Mesothelial cell of epicardium (in vitro differentiated cells): ENCODE measurements at places on chromosomes 1 and 21. TPM values are rescaled to one million over a fixed set of nuclear protein-coding genes. Genes with fewer than 3 reads are reported as not detected.

Gene OR2T29
- not detected in 3 replicates for total RNA-seq

GRCh38 chr1:156281281-156281680 lies 1.3 kb downstream of the SMG5 start:
- no peaks in the 10 kb centered on the region for H3K27me3 ChIP-seq
- peak overlapping the region; percentile 68 for H3K27ac ChIP-seq
- DNase-seq, result no peak
- peaks cover 33% of the 10 kb centered on the region for H3K4me1 ChIP-seq
- peaks cover 15% of the 10 kb centered on the region for H3K36me3 ChIP-seq

Gene NEXN
- total RNA-seq, result 6.9 to 8.2 TPM (median 7.0 TPM) in 3 replicates

Gene FMO1
- 0.23 TPM in 1 of 3 replicates, not detected in the others for total RNA-seq

Gene FAM72B
- 2.2 to 4.1 TPM (median 2.4 TPM) in 3 replicates for total RNA-seq

Gene TMEM269
- 0.54 to 0.98 TPM (median 0.91 TPM) in 3 replicates for total RNA-seq

Gene NBPF14
- total RNA-seq, result 31.4 to 38.3 TPM (median 36.2 TPM) in 3 replicates

Gene C4BPA
- total RNA-seq, result 0.09 to 0.20 TPM (median 0.16 TPM) in 3 replicates

Gene FMN2
- total RNA-seq, result 0.23 to 0.54 TPM (median 0.33 TPM) in 3 replicates

DNA sequence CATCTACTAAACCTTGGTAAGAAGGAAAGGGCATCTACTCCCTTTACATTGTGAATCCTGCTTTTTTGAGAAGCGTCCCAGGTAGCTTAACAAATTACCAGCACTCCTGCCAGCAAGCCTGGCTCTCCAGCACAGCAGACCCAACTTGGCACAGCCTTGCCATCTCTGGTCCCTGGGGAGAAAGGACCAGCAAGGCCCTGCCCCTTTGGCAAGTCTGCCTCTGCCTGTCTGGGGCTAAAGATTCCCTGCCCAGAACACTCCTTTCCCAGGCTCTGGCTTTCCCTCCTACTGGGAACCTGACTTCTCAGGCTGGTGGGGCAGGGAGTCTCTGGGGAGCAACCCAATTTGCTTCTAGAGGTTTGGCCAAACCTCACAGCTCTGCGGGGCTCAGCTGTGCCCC lies 68.5 kb downstream of the ATP2B4 start:
- H3K4me3 ChIP-seq, result no peak overlapping the region
- DNase-seq, result no peak
- H3K27me3 ChIP-seq, result no peaks in the 10 kb centered on the region
- peaks cover 28% of the 10 kb centered on the region for H3K4me1 ChIP-seq

DNA sequence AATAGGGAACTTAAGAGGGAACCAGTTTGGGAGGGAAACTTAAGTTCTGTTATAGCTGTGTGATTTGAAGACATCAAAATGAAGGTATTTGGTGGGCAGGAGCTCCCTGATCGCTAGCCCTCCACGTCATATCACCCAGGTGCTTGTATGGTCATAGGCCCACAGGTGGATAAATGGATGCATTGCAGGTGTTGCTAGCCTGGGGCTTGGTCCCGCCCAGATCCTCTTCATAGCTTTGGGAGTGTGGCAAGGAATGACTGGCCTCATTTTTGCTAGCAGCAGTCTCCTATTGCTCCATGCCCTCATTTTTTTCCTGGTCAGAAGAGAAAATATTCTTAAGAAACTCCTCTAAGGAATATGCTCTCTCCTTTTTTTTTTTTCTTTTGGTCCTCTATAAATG lies 11.3 kb downstream of the GNPAT start:
- peaks cover 35% of the 10 kb centered on the region for H3K36me3 ChIP-seq
- DNase-seq, result no peak
- H3K27me3 ChIP-seq, result no peaks in the 10 kb centered on the region

DNA sequence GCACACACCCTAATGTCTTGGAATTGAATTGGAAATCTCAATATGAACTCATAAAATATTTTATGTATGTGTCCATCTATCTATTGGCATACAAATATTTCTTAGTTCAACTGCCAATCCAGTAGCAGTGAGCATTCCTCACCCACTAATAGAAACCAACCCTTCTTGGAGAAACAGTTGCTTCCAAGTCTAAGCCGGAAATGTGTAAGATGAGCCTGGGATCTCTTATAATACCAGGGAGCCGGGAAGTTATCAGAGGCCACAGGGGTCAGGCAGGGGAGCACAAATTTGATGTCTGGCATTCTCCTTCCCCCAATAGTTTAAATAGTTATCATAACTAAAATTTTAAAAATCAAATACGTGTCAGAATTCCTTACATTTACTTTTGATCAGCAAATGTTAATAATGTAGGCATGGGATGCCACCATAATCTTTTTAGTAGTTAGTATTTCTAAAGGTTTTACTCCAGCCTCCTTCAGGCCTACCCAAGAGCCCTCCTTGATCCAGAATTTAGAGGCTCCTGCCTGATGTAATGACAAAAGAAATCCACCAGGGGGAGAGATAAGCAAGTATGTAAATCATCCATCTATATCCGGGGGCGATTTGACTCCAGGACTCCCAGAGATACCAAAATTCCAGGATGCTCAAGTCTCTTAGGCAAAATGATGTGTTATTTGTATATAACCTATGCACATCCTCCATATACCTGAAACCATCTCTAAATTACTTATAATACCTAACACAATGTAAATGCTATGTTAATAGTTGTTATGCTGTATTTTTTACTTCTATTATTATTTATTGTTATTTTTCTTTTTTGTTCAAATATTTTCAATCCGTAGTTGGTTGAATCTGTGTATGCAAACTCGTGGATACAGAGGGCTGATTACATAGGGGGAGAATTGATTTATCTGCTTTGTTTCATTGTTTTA lies 218.7 kb upstream of the COA6 start:
- H3K4me3 ChIP-seq, result no peak overlapping the region
- no peaks in the 10 kb centered on the region for H3K36me3 ChIP-seq
- H3K4me1 ChIP-seq, result no peaks in the 10 kb centered on the region

DNA sequence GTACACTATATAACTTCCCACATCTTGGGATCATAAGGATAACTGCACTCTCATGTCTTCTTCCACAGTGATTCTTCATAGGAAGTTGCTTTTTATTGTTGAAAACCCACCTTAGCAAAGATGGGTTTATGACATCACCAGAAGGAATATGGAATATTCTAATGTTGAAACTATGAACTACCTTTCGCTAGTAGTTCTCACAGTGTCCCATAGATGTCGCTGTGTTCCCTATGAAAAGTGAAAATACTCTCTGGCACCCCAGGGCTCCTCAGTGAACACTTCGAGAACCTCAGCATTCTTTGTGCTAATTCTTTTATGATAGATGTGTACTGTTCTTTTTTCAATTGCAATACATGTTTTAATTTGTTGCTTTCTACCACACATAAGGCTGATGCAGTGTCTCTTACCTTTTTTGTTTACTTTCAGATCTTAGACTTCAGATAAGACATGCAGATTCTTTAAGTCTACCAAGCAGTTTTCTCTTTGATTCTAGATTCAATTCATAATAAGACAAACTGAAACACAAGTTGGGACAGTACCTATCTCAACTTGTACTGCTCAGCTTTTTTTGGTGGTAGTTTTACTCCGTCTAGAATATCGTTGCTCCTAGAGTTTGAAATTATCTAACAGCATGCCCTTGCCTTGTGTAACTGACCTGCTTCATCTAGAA lies 90.8 kb downstream of the GTF2B start:
- H3K4me1 ChIP-seq, result peaks cover 6% of the 10 kb centered on the region
- H3K36me3 ChIP-seq, result peaks cover 50% of the 10 kb centered on the region
- no peak overlapping the region for H3K27ac ChIP-seq
- H3K27me3 ChIP-seq, result no peaks in the 10 kb centered on the region
- DNase-seq, result no peak

Gene NOS1AP
- 3.8 to 4.4 TPM (median 4.4 TPM) in 3 replicates for total RNA-seq

Gene RNU1-1
- total RNA-seq, result 3,774 to 3,945 TPM (median 3,937 TPM) in 3 replicates

DNA sequence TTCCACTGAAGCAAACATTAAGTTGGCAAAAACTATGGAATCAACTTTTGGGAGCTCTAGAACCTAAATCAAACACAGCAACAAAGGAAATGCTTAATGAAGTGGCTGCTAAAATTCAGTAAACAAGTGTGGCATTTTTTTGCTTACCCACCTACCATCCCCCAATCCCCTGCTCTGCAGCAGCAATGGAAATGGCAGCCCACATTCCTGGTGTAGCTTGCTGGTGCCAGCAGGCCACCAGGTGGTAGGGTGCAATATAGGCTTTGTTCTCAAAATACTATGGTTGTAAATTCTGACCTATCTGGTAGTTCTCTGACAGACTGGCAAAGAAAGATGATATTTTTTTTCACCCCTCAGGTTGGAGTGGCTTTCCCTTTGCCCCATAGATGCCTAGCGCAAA lies 42.8 kb downstream of the SHCBP1L start:
- no peak overlapping the region for H3K4me3 ChIP-seq
- no peak for DNase-seq
- no peak overlapping the region for H3K27ac ChIP-seq
- no peaks in the 10 kb centered on the region for H3K4me1 ChIP-seq
- H3K36me3 ChIP-seq, result peaks cover 6% of the 10 kb centered on the region

DNA sequence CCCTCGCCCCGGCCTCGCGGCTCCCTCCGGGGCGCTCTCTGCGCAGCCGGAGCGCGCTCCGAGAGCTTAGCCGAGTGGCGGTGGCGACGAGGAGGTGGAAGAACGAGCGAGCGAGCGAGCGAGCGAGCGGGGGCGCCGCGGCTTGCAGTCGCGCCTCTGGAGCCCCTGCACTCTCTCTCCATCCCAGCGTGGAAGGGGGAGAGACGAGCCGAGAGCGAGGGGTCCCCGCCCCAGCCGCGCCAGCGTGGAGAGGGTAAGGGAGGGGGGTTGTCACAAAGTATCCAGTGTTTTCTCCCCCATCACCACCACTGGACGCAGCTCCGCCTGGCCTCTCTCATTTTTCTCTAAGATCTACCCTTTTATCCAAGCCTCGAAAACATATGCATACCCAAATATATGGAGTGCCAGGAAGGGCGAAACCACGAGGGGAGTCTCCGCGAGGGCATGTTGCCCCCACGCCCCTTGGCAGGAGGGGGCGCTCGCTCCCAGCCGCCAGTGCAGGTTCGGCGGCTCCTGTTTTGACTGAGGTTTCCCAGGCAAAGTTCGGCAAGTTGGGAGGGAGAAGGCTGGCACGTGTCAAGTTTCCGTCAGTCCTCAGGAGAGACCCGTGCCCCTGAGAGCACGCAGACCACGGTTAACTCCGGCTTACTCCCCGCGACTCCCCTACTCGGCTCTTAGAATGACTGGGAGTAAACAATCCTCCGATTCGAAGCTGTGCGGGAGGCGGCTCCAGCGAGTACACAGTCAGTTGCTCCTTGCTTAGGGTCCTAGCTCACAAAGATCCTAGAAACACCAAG lies 569 bp upstream of the DAB1 start:
- H3K4me1 ChIP-seq, result peaks cover 23% of the 10 kb centered on the region
- H3K27ac ChIP-seq, result no peak overlapping the region
- peaks cover 82% of the 10 kb centered on the region for H3K27me3 ChIP-seq

GRCh38 chr1:63701187-63701586 lies 72.6 kb upstream of the ROR1 start:
- H3K4me3 ChIP-seq, result no peak overlapping the region
- peaks cover 21% of the 10 kb centered on the region for H3K4me1 ChIP-seq
- no peaks in the 10 kb centered on the region for H3K27me3 ChIP-seq
- no peak overlapping the region for H3K27ac ChIP-seq
- H3K36me3 ChIP-seq, result no peaks in the 10 kb centered on the region
- no peak for DNase-seq

Gene LRP8
- total RNA-seq, result 18.2 to 19.9 TPM (median 19.2 TPM) in 3 replicates

GRCh38 chr1:217027403-217028080 lies 304.3 kb upstream of the ESRRG start:
- peaks cover 19% of the 10 kb centered on the region for H3K27me3 ChIP-seq
- no peak overlapping the region for H3K4me3 ChIP-seq
- no peak overlapping the region for H3K27ac ChIP-seq
- H3K4me1 ChIP-seq, result peaks cover 13% of the 10 kb centered on the region

Gene FCN3
- 0.22 to 0.24 TPM in 2 of 3 replicates, not detected in the other for total RNA-seq

DNA sequence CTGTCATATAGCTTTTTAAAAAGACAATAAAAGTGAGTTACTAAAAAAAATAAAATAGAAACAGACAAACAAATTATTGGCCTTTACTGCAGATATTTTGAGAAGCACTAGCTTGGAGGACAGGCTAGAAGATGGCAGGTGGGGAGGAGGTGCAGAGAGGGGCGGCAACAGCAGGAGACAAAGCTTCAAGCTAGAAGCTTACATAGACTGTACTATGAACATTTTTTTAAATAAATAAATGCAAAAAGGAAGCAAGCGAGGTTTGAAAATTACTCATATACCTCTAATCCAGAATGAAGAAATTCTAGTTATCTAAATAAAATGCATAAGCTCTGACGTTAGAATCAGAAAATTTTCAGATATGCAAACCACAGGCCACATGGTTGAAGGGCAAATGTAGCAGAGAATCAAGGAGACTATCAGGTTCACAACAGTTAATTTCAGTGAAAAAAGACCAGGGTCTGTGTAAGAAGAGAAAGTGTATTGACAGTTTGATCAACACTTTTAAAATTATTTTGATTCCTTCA lies 54.9 kb downstream of the NRIP1 start:
- H3K4me1 ChIP-seq, result peaks cover 42% of the 10 kb centered on the region
- no peaks in the 10 kb centered on the region for H3K27me3 ChIP-seq
- no peak overlapping the region for H3K4me3 ChIP-seq
- no peak for DNase-seq
